ENCODE measurements at places on chromosomes 1 and 21.

- DNase-seq, result no peak
These were observed 16.1 kb upstream of the LYST start for GRCh38 chr1:235882816-235883215.

GRCh38 chr1:89755591-89755990 lies 65.2 kb upstream of the LRRC8D start:
- no peak for DNase-seq

DNA sequence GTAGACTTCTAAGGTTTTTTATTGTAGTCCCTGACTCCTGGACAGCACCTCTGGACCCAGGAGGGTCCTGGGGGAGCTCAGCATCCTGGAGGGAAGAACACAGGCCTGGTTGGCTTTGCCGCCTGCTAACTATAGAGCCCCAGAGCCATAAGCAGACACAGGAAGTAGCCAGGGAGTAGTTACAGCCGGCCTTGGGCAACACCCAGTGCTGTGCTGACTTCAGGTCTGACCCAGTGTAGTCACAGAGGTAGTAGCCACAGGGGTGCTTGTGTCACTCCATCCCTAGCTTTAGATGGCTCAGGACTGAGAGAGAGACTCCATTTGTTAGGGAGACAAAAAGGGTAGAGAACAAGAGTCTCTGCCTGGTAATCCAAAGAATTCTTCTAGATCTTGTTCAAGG lies 21.9 kb downstream of the MCOLN2 start:
- DNase-seq, result no peak

- no peak for DNase-seq
These were observed 6.4 kb downstream of the CLDN19 start for GRCh38 chr1:42733415-42734200.

- no peak for DNase-seq
These were observed 22.5 kb upstream of the PWP2 start for GRCh38 chr21:44084496-44085241.

DNA sequence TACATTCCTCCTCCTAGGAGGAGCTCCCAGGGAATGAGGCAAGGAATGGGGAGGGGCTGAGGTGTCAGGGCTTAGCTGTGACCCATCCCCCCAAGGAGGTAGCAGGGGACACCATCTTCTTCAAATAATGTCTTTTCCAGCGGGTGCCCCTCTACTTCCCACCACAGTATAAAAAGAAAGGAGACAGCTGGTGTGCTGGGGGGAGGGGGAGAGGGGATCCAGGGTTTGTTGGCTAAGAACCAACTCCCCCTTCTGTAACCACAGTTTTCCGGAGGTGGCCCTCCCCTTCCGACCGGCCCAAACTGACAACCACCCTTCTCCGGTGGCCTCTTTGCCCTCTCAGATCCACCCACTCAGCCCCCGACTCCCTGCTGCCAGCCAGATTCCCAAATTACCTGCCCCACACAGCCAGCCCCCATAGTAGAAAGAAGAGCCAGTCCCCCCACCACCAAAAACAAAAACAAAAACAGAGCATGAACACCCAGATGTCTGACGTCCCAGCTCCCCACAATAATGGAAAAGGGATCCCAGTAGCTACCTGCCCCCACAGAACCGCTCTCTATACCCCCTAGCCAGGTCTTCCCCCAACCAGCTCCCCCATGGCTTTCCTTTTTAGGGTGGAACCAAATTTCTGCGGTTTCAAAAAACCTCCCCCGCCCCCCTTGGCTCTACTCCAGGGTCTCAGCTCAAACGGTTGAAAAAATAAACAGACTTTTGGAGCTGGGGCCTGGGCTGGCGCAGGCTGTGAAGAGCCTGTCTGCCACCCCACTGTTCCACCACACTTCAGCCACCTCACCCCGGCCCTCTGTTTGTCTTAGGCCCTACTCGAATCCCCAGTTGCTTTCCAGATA lies 2.1 kb downstream of the ARHGEF2 start:
- DNase-seq, result no peak

DNA sequence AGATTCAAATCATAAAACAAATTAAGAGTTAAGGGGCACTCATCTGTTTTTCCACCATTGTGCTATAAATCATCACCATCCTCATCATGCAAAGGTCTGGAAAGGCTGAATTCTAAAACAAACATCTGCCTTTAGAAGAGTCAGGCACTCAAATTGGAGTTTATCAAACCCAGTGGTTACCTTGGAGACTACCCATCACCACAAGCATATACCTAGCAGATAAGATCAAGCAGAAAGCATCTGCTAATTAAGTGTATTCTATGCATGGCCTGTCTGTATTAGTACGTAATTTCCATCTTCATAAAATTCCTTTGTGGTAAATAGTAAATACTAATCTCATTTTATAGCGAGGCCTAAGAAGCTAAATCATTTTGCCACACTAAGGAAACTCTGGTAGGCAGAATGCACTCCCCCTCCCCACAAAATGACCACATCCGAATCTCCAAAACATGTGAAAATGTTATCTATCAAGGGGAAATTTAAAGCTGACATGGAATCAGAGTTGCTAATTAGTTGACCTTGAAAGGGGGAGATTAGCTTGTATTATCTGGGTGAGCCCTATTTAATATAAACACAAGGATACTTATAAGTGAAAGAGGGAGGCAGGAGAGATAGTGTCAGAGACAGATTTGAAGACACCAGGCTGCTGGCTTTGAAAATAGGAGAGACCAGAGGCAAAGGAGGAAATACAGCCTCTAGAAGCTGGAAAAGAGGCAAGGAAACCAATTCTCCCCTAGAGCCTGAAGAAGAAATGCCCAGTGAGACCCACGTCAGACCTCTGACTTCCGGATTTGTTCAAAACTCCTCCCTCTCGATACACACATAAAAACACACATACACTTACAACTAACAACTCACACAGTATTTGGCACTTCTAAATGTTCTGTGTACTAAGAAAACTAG lies 23.2 kb downstream of the ARID4B start:
- DNase-seq, result no peak

GRCh38 chr1:176803596-176803995 lies 340.6 kb downstream of the PAPPA2 start:
- no peak for DNase-seq

GRCh38 chr1:175635092-175635491 lies 108.3 kb downstream of the TNR start:
- no peak for DNase-seq

- no peak for DNase-seq
These were observed 140.3 kb upstream of the CSF3R start for GRCh38 chr1:36622741-36623648.

DNA sequence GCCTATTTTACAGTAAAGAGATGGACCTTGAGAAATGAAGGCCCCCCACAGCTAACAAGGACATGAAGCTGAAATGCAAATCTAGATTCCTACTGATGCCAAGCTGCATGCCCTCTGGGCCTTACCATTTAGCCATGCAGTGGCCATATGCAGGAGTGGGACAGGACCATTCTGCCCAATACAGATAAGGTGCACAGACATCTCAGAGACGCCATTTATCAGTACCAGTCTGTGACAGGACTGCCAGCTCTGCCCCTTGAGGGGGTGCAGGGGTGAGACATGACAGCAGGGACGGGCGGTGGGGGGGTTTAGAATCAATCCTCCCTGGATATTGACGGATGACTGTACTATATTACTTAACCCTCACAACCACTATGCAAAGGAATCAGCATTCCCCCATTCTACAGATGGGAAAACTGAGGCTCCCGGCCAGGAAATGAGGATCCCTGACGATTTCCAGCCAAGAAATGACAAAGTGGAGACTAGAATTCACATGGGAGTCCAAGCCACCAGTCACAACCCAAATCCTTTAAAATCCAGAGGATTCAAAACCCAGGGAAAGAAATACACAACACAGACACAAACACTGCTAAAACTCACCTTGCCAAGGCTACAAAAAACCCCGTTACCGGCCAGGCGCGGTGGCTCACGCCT lies 10.8 kb downstream of the SSBP3 start:
- no peak for DNase-seq

DNA sequence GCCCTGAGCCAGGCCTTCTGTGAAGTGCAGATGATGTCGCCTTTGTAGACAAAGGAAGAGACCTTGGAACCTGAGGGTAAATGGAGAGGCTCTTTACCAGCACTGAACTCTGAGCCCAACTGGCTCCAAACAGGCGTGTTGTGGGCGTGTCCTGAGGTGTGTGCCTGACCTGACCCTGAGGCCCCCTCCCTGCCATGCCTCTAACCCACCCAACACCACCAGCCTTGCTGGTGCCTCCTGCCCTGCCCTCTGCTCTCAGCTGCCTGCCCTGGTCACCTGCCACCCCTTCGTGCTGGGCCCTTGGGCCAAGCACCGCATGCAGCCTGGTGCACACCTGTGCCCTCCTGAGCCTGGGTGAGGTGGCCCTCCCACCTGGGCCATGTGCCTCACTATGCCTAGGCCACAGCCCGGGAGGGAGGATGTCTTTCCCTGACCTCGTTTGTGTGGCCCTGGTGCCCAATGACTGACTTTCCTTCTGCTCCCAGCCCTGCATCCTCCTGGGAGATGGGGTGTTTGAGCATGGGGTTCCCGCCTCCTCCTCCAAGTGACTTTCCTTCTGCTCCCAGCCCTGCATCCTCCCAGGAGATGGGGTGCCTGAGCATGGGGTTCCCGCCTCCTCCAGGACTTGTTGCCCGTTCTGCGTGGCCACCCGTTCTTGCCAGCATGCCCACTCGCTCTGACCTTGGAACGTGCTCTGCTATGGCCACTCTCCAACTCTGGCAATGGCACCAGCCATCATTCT lies 157.0 kb downstream of the PCBP3 start:
- no peak for DNase-seq

GRCh38 chr1:110426854-110427253 lies 19.4 kb upstream of the LAMTOR5 start:
- DNase-seq, result no peak
